ENCODE measurements at places on chromosomes 7 and 10.

DNA sequence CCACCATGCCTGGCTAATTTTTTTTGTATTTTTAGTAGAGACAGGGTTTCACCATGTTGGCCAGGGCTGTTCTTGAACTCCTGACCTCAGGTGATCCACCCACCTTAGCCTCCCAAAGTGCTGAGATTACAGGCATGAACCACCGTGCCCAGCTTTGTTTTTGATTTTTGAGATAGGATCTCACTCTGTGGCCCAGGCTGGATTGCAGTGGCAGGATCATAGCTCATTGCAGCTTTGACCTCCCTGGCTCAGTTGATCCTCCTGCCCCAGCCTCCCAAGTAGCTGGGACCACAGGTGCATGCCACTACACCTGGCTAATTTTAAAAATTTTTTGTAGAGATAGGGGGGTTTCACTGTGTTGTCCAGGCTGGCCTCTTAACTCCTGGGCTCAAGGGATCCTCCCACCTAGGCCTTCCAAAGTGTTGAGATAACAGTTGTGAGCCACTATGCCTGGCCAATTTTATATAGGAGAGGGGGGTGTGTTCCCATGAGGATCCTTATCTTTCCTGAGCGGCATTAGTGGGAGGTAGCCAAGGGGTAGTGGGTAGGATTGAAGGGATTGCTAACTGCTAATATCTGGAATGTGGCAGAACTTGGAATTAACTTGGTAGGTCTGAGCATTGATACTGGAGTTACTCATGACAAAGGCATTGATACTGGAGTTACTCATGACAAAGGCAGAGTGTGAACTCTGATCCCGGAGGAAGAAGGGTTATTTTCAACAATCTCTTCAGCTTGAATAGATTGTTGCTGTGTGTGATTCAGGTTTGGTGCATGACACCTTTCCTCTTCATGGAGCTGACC lies 1.0 kb upstream of the NOLC1 start:
- no peak for DNase-seq

- DNase-seq = no peak
Measured at GRCh38 chr10:91910467-91910866, 1.2 kb upstream of the FGFBP3 start.

GRCh38 chr7:1459512-1459892 lies 232 bp upstream of the MICALL2 start:
- DNase-seq = peak; percentile 99

GRCh38 chr10:59350558-59350957 lies 11.8 kb downstream of the FAM13C start:
- DNase-seq = no peak

DNA sequence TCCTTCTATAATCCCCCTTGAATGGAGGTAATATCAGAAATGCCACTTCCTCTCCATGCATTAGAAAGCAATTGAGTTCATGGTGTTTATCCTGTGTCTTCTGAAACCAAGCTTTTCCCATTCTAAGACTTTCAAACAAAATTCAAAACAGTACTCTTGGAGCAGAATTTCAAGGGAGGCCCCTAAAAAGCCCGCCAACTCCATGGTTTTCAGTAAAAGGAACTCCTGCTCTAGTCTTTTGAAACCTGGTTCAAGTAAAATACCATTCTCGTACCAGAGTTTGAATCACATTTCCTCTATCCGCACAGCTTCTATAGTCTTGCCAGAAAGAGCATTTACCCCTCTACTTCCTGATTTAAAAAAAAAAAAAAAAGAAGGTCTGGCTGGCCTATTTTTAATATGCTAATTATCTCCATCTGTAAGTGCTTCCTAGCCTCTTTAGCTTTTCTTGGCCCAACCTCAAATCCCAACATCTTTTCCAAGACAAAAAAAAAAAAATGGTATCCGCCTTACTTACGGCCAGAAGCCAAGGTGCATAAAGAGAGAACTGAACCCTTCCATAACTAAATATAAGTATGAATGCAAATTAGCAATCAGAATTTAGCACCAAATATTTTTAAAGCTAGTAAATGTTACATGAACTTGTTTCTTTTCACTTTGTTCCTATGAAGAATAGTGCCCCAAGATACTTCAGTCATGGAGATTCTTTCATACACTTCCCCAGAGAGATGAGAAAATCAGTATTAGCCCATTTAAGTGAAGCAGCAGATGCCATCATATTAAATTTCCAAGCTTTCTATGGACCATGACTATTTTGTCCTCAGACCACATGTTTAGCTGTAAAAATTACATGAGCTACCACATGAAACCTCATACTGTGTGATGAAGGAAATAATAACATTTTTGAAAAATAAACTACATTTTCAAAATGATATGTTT lies 199.9 kb upstream of the FAM3C start:
- DNase-seq = no peak

- no peak for DNase-seq
Measured at GRCh38 chr10:6148251-6148701, 54.5 kb upstream of the PFKFB3 start.

- DNase-seq = no peak
Measured at GRCh38 chr10:836782-837181, 94.7 kb downstream of the LARP4B start.

GRCh38 chr7:132243463-132243862 lies 332.8 kb downstream of the PLXNA4 start:
- no peak for DNase-seq
